ENCODE measurements at places on chromosomes 5 and 9.

DNA sequence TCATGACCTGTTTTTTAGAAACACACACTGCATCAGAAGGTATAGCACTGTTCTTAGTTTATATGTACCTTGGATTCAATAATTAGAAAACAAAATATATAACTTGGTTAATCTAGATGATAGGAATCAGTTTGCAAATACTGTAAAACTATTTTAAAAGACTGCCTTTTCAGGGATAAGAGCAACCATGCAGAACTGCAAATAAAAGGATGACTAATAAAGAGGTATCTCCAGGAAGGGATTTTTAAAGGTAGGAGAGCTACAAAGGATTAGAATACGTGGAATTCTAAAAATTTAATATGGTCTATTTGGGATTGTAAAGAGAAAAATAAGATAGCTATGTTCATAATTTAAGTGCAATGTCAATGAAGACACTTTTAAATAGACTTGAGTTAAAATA, 9.4 kb downstream of the GABRA1 start:
- DNase-seq = no peak

DNA sequence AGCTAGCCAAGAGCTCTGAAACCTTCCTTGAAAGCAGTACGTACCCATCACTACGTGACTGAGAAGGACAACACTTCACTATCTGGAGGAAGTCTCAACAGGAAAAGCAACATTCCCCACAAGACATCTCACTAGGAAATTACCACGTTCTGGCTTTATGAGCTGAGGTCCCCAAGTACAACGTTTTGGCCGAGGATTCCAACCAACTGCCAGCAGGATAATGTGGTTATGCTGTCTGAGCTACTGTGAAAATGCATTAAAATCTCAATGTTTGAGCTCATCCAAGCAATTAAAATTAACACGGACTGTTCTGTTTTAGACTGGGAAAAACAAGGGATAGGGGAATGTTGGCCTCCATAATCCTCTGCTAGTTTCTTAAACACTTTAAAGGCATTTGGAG, 16.4 kb downstream of the MED27 start:
- DNase-seq = no peak

- DNase-seq = no peak
Measured at GRCh38 chr5:108681079-108681921, 66.4 kb upstream of the FER start.

GRCh38 chr9:99736291-99736690, 85.4 kb upstream of the NR4A3 start:
- DNase-seq = no peak

DNA sequence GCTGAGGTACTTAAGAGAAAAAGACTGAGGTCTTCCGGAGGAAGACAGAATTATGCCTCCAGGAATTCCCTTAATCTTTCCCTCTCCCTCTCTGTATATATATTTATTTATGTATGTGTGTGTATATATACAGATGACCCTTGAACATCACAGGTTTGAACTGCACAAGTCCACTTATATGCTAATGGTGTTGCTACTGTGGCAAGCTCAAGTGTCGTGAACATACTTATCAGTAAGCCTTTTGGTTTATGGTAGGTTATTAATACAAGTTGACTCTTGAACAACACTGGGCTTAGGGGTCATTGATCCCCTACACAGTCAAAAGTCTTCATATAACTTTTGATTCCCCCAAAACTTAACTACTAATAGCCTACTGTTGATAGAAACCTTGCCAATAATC, 106.8 kb downstream of the NUDT12 start:
- DNase-seq = no peak
